ENCODE measurements at places on chromosomes 3 and 15.

GRCh38 chr3:125602752-125603649 lies 7.7 kb upstream of the OSBPL11 start:
- no peak for DNase-seq

DNA sequence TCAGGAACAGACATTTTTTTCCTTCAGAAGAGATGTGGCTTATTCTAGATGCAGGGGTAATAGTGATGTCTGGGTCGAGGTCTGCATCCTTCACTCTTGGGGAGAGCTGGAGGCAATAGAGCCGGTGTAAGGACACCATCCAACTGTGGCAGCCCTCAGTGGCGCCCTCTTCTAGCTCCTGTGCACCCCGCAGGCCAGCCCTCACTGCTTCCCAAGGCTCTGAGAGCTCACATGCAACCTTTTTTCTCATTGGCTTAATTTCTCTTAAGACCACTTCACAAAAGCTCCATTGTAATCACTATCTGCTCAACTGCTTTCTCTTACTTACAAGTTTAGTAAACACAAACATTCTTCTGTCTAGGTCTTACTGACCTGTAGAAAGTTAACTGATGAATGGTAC lies 3.9 kb upstream of the VPS8 start:
- no peak for DNase-seq

DNA sequence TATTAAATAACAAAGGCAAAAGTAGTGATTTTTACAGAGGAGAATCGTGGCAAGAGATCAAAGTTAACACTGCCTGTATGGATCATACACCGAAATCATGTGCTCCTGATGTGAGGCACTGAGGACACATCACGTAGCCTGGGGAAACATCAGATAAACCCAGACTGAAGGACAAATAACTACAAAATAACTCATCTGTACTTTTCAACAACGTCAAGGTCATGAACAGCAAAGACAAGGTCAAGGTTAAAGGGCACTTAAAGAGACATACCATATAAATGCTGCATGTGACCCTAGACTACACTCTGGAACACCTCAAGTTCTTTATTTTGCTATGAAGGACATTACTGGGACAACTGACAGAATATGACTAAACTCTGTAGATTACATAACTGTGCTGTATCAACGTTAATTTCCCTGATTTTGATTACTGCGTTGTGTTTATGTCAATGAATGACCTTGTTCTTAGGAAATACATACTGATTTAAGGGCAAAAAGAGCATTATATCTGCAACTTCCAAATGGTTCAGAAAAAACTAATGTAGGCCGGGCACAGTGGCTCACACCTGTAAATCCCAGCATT lies 48.1 kb downstream of the CHSY1 start:
- no peak for DNase-seq

- DNase-seq: no peak
Observed at GRCh38 chr15:57554812-57555179, 36.9 kb upstream of the MYZAP start.

GRCh38 chr15:69434238-69434637 lies 18.4 kb upstream of the RPLP1 start:
- DNase-seq: no peak

DNA sequence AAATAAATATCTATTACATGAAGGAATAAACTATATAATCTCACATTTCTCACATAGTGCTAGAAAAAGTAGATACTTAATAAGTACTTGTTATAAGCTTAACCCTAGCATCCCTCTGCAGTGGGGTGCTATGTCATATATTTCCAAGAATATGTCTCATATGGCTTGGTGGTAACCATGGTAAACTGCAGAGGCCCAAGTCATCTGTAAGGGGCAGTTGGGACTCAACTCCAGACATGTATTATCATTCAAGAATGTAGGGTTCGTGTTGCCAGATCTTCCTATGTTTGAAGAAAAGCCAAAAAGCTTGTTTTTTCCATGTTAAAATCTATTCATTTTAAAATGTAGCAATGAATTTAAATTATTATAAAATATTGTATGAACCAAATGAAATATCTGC lies 46.2 kb downstream of the ZNF385D start:
- DNase-seq: no peak

GRCh38 chr15:40806672-40807027 lies 239 bp upstream of the ZFYVE19 start:
- no peak for DNase-seq

DNA sequence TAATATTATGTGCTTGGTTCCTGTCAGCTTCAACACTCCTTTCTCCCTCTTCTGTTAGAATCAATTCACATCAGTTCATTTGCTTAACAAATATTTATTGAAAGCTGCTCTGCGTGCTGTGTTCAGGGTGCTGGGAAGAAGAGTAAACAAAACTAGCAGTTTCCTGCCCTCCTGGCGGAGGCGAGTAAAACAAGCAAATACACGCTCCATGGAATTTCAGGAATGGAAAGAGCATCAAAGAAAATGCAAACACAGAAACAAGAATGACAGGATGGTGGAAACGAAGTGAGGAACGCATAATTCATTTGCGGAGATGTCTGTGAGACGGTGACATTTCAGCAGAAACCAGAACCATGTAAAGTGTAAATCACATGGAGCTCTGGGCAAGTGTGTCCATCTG lies 49.4 kb upstream of the SPTSSB start:
- no peak for DNase-seq

GRCh38 chr3:81925385-81925784 lies 163.9 kb upstream of the GBE1 start:
- no peak for DNase-seq

DNA sequence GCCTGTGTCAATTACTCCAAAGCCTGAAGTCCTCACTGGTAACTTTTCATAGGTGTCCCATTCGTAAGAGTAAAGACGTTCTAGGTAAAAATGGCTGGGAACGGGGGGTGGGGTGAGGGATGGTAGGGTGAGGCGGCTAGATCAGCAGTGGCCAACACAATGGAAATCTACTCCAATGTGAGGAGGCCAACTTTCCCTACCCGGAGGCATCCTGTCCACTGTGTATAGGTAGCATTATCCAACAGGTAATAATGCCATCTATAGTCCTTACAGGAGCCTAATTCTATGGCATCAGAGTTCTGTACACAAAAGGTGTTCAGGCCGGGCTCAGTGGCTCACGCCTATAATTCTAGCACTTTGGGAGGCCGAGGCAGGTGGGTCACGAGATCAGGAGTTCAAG lies 29.1 kb downstream of the HDC start:
- DNase-seq: no peak

- DNase-seq: no peak
Observed at GRCh38 chr15:92466834-92467233, 73.2 kb downstream of the ST8SIA2 start.

- DNase-seq: no peak
Observed at GRCh38 chr3:38587548-38588131, 61.8 kb downstream of the SCN5A start.
